ENCODE measurements at places on chromosomes 12 and 14. TPM values are rescaled to one million over a fixed set of nuclear protein-coding genes. Genes with fewer than 3 reads are reported as not detected.
A peak's percentile ranks its signal among the peaks of the same experiment; 100 is the strongest.

DNA sequence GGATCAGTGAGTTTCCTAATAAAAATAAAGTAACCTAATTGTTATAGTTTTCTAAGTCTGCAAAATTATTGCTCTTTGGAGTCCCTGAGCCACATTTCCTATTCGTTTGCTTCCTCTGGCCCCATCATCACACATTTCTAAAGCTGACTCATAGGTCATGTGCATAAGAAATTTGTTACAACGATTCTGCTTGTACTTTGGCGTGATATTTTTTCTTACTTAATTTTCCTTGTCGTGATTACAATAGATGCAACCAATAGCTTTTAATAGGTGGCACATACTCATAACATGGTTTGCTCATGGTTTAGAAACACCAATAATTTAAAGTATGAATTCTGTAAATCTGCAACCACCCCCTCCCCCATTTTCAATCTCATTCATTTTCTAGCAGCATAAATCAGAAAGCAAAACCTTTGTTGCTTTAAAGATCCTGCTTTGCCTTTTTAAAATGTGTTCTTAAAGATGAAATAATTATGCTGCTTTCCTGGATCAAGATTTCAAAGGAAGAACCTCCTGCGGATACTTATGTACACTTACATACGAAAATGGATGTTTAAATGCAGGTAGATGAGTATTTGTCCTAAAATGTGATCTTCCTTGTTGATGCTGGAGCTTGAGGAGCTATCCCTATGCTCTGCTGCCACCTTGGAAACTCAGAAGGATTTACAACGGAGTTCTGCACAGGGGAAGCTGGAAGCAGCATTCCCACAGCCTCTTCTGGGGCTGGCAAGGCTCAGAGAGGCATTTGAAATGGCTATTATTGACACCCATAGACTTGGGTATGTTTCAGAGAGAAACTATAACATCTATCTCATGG lies 1.7 kb upstream of the FLRT2 start:
- peak overlapping the region; percentile 68 for H3K27ac ChIP-seq
- no peaks in the 10 kb centered on the region for H3K36me3 ChIP-seq
- peaks cover 44% of the 10 kb centered on the region for H3K27me3 ChIP-seq
- DNase-seq: peak; percentile 35

- H3K36me3 ChIP-seq: peaks cover 5% of the 10 kb centered on the region
- H3K4me3 ChIP-seq: no peak overlapping the region
- no peak for DNase-seq
- H3K27me3 ChIP-seq: no peaks in the 10 kb centered on the region
- peak overlapping the region; percentile 5 for H3K27ac ChIP-seq
- peaks cover 48% of the 10 kb centered on the region for H3K4me1 ChIP-seq
Observed at GRCh38 chr14:100106250-100107112, 41.3 kb downstream of the EVL start.

DNA sequence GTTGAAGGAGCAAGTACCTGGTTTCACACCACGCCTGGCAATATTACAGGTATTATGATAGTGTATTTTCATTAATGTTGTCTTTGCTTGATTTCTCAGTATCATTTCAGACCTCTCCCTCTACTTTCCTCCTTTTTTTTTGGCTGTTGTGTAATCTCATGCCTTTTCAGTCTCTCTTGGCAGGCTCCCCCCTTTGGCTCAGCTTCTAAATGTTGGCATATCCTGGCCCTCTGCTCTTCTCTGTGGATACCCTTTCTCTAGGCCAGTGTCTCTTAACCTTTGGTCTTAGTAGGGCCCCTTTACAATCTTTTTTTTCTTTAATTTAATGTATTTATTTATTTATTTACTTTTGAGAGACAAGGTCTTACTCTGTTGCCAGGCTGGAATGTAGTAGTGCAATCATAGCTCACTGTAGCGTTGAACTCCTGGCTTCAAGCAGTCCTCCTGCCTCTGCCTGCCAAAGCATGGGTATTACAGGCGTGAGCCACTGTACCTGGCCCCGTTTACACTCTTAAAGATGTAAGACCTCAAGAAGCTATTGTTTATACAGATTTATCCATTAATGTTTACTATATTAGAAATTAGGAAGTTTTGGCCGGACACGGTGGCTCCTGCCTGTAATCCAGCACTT lies 12.8 kb downstream of the MTHFD1 start:
- peaks cover 46% of the 10 kb centered on the region for H3K36me3 ChIP-seq
- H3K4me1 ChIP-seq: no peaks in the 10 kb centered on the region
- DNase-seq: no peak
- H3K27ac ChIP-seq: no peak overlapping the region
- H3K4me3 ChIP-seq: no peak overlapping the region
- H3K27me3 ChIP-seq: no peaks in the 10 kb centered on the region

DNA sequence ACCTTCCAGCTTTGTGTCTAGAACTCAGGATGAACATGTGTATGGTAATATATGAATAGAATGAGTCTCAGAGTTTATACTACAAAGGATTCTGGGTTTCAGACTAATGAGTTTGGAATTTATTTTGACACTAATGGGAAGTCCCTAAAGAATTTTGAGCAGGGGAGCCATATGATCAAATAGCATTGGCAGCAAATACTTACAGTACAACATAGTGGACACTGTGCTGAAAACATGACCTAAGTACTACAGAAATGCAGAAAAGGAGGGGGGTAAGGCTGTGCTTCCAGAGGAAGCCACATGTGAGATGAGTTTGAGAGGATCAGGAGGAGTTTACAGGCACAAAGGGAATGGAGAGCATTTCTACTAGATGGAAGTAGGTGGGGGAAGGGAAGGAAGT lies 225.8 kb downstream of the C12orf42 start:
- H3K36me3 ChIP-seq: no peaks in the 10 kb centered on the region
- DNase-seq: peak; percentile 43
- no peaks in the 10 kb centered on the region for H3K4me1 ChIP-seq
- no peak overlapping the region for H3K4me3 ChIP-seq

Gene RIPK3
- 33.5 TPM for total RNA-seq

Gene SERPINA3
- total RNA-seq: 392 TPM

- H3K27me3 ChIP-seq: no peaks in the 10 kb centered on the region
- peaks cover 45% of the 10 kb centered on the region for H3K36me3 ChIP-seq
- H3K27ac ChIP-seq: no peak overlapping the region
Observed at GRCh38 chr14:64950889-64951288, 8.3 kb upstream of the GPX2 start.

- peaks cover 14% of the 10 kb centered on the region for H3K4me1 ChIP-seq
- H3K36me3 ChIP-seq: peaks cover 16% of the 10 kb centered on the region
- DNase-seq: no peak
- H3K4me3 ChIP-seq: no peak overlapping the region
- H3K27me3 ChIP-seq: no peaks in the 10 kb centered on the region
Observed at GRCh38 chr12:8917751-8918150, 3.4 kb downstream of the PHC1 start.

Gene SLCO1C1
- total RNA-seq: not detected

Gene NRXN3
- total RNA-seq: 23.3 TPM

Gene TAS2R46
- total RNA-seq: 10.5 TPM

DNA sequence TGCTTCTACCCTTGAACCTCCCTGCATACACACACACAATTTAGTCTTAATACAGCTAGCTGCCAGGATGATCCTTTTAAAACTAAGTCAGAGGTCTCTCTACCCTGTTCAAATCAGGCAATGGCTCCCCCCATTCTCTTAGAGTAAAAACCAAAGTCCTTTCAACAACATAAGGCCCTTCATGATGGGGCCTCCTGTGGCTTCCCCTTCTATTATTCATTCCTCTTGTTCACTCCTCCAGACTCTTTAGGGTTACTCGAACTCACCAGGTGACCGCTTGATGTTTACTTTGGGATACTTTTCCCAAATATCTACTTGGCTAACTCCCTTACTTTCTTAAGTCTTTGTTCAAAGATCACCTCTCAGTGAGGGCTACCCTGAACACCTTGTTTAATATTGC lies 30.4 kb downstream of the DENND5B start:
- no peaks in the 10 kb centered on the region for H3K36me3 ChIP-seq
- H3K27me3 ChIP-seq: no peaks in the 10 kb centered on the region
- H3K4me1 ChIP-seq: peaks cover 13% of the 10 kb centered on the region
- DNase-seq: no peak
